ENCODE measurements at places on chromosomes 5 and 9.

DNA sequence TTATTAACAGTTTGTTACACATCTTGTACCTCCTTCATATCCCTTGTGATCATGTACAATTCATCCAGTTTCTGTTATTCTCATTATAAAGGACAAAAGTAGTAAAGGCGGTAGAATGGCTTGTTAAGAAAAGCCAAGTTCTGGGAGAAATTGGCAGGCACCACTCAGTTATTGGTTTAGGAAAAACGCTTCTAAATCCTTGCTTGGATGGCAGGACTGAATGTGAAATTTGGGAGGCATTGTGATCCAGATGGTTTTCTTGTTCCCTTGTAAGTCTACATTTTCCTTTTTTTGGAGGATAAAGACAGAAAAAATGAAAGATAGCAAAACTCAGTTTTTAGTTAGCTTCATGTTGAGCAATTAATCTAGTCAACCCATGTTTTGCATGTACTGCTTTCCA, 130.2 kb downstream of the MAT2B start:
- H3K27me3 ChIP-seq = no peaks in the 10 kb centered on the region
- H3K36me3 ChIP-seq = no peaks in the 10 kb centered on the region
- no peak overlapping the region for H3K27ac ChIP-seq
- DNase-seq = no peak
- H3K4me3 ChIP-seq = no peak overlapping the region
- H3K4me1 ChIP-seq = no peaks in the 10 kb centered on the region

DNA sequence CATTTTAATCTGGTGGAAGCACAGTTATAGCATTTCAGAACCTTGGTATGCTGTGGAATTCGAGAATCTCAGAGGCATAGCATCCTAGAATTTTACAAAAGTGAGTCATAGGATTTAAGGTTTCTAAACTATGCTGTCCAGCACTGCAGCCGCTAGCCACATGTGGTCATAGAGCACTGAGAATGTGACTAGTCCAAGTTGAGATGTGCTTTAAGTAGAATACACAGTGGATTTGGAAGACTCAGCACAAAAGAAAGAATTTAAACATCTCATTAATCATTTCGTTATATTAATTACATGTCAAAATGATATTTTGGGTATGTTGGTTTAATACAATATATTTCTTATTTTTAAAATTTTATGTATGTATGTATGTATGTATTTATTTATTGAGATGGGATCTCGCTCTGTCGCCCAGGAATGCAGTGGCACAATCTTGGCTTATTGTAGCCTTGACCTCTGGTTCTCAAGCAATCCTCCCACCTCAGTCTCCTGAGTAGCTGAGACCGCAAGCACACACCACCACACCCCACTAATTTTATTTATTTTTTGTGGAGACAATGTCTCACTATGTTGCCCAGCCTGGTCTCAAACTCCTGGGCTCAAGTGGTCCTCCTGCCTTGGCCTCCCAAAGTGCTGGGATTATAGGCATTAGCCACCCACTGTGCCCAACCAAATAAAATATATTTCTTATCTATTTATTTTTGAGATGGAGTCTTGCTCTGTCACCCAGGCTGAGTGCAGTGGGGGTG, 20.4 kb upstream of the RPS14 start:
- no peaks in the 10 kb centered on the region for H3K27me3 ChIP-seq
- H3K4me1 ChIP-seq = no peaks in the 10 kb centered on the region
- H3K4me3 ChIP-seq = no peak overlapping the region
- H3K36me3 ChIP-seq = no peaks in the 10 kb centered on the region

DNA sequence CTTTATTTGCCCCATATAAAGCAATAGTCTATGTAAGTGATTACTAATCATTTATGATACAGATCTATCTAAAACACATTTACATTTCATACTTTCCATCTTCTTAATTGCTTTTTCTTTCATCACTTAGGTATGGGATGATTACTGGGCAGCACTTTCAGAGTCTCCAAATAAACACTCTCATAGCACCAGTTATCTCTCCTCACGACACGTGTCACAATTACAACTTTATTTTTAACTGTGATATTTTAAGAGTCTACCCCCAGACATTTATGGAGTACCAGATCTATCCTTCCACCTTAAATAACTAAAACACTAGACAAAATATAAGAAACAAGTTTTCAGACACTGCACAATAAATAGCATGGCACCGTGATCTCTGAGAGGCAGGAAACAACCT, 32.9 kb downstream of the HOMER1 start:
- no peaks in the 10 kb centered on the region for H3K4me1 ChIP-seq
- no peaks in the 10 kb centered on the region for H3K36me3 ChIP-seq
- no peak overlapping the region for H3K27ac ChIP-seq
- DNase-seq = no peak

DNA sequence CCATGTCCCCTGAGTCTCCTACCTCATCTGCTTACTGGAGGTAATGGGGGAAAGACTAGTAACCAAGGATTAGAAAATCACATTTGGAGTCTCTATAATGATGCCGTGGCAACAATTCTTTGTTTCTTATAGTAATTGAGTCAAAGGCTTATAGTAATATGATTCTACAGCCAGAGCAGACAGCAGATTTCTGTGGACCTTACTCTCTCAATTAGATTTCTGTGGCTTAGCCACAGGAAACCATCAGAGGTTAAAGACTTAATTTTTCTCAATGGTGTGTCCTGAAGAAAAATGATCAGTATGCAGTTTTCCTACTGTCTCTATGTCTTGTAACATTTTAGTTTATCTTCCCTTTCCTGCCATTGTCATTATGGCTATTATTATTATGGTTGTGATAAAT, 59.3 kb upstream of the CD180 start:
- peaks cover 1% of the 10 kb centered on the region for H3K27me3 ChIP-seq
- H3K36me3 ChIP-seq = no peaks in the 10 kb centered on the region
- no peak overlapping the region for H3K27ac ChIP-seq
- peaks cover 6% of the 10 kb centered on the region for H3K4me1 ChIP-seq

GRCh38 chr5:137453483-137454080, 45.5 kb downstream of the SPOCK1 start:
- DNase-seq = peak; percentile 31
- H3K27ac ChIP-seq = no peak overlapping the region
- H3K4me1 ChIP-seq = no peaks in the 10 kb centered on the region
- peaks cover 4% of the 10 kb centered on the region for H3K27me3 ChIP-seq
- no peaks in the 10 kb centered on the region for H3K36me3 ChIP-seq
- H3K4me3 ChIP-seq = no peak overlapping the region

- H3K4me3 ChIP-seq = no peak overlapping the region
- no peaks in the 10 kb centered on the region for H3K36me3 ChIP-seq
- H3K27me3 ChIP-seq = no peaks in the 10 kb centered on the region
- no peak for DNase-seq
- no peak overlapping the region for H3K27ac ChIP-seq
- peaks cover 7% of the 10 kb centered on the region for H3K4me1 ChIP-seq
Measured at GRCh38 chr5:67050125-67050524, 146.5 kb downstream of the CD180 start.

DNA sequence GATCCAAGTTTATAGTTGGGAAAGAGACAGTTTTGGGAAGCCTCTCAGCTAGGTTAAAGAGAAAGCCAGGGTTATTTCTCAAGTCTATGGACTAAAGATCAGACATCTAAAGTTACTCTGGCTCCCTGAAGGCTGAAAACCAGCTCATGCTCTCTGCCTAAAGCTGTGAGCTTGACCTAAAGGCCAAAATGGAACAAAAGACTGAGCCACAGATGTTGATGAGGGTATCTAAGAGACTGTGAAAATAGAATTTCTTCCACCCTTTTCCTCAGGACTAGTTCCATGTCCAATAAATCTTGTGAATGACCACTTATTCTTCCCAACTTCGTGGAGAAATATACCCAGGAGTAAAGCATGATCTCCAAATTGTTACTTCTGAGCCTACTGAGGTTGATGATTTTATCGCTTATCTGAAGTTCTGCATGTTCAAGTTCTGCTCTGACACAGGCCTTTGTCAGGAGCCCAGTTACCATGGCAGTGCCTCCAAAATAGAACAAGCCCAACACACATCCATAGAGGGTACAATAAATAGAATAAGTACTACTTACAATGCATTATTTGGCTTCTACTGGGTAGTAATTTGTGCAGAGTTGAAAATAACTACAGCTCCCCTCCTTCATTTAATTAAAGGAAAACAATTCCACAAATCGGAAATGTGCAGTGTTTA, 373.6 kb downstream of the NTRK2 start:
- H3K27me3 ChIP-seq = no peaks in the 10 kb centered on the region
- no peaks in the 10 kb centered on the region for H3K36me3 ChIP-seq
- no peak for DNase-seq
- no peak overlapping the region for H3K27ac ChIP-seq
- H3K4me1 ChIP-seq = no peaks in the 10 kb centered on the region

DNA sequence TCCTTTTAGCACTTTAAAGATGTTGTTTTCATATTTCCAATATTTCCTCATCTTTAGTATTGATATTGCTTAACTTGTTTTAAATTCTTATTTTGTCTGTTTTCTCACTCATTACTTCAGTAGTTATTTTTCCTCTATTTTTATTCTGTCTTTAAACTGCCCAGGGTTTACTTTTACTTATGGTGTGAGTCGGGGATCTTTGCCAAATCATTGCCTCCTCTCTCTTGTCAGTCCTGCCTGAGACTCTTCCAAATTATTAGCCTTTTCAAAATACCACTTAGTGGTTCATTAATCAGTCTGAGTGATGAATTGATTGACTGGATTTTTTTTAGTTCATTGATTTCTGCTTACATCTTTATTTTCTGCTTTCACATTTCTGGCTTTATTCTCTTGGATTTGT, 72.9 kb downstream of the SH3GL2 start:
- no peak overlapping the region for H3K27ac ChIP-seq
- no peak overlapping the region for H3K4me3 ChIP-seq
- H3K4me1 ChIP-seq = no peaks in the 10 kb centered on the region
- no peaks in the 10 kb centered on the region for H3K27me3 ChIP-seq

DNA sequence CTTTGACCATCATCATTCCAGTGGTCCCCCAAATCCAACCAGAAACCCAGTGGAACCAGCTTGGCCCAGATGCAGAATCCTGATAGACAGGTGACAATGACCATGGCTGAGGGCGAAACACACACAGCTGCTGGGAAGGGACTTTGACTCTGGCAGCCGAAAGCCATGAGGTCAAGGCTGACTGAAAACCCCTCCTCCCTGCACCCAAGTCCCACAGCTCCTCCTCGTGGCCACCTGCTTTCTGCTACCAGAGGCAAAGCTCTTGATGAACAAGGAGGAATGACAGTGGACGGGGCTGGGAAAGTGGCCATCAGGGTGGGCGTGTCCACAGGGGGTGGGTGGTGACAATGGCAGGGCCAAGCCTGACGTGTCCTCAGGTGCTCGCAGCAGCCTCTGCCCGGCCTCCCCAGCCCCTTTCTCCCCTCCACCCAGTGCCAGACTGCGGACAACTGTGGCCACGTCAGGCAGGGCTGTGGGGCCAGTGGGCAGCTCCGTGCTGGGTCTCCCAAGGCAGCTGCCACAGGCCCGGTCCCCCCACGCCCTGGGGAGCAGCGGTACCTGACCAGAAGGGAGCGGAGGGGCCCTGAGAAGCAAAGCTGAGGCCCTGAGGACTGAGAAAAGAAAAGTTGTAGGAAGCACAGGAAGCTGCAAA, 30.8 kb upstream of the SARDH start:
- DNase-seq = no peak
- no peak overlapping the region for H3K4me3 ChIP-seq
- H3K36me3 ChIP-seq = peaks cover 8% of the 10 kb centered on the region
- no peaks in the 10 kb centered on the region for H3K27me3 ChIP-seq

GRCh38 chr5:73899916-73900315, 273.9 kb downstream of the ARHGEF28 start:
- H3K36me3 ChIP-seq = no peaks in the 10 kb centered on the region
- no peak overlapping the region for H3K4me3 ChIP-seq
- no peak for DNase-seq
- H3K27me3 ChIP-seq = peaks cover 6% of the 10 kb centered on the region

- H3K27me3 ChIP-seq = no peaks in the 10 kb centered on the region
- peak overlapping the region; percentile 75 for H3K27ac ChIP-seq
- H3K36me3 ChIP-seq = peaks cover 4% of the 10 kb centered on the region
- peak overlapping the region; percentile 25 for H3K4me3 ChIP-seq
- peak; percentile 49 for DNase-seq
Measured at GRCh38 chr5:107979900-107980299, 309.2 kb upstream of the EFNA5 start.

DNA sequence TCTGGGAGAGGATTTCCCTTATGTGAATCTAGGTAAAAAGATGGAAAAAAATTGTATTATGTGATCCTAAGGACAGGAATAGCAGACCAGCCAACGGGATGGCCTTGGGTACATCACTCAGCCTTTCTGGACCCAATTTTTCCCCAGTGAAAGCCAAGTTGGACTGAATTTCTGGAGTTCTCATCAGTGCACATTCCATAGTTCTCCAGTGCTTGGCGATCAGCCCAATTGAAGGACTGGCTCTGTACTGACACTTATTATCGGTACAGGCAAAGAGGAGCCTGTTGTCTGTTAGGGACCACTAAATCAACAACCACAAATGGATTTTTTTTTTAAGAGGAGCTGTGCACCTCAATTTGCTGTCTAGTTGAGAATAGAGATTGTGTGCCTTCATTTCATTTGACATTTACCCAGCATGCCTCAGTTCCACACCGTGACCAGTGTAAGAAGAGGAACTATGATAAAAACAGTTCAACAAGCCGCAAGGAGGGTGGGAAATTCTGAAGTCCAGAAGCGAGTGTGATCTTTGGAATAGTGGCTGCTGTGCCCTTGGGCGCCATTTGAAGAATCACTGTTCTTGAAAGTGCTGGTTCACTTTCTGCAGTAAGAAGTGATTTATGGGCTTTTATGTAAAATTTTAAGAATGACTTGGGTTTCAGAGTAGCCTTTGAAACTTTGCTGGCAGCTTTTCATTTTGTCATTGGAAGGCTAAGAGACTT, 8.0 kb downstream of the ARL10 start:
- H3K36me3 ChIP-seq = no peaks in the 10 kb centered on the region
- H3K4me3 ChIP-seq = no peak overlapping the region
- no peak overlapping the region for H3K27ac ChIP-seq
- no peaks in the 10 kb centered on the region for H3K27me3 ChIP-seq

DNA sequence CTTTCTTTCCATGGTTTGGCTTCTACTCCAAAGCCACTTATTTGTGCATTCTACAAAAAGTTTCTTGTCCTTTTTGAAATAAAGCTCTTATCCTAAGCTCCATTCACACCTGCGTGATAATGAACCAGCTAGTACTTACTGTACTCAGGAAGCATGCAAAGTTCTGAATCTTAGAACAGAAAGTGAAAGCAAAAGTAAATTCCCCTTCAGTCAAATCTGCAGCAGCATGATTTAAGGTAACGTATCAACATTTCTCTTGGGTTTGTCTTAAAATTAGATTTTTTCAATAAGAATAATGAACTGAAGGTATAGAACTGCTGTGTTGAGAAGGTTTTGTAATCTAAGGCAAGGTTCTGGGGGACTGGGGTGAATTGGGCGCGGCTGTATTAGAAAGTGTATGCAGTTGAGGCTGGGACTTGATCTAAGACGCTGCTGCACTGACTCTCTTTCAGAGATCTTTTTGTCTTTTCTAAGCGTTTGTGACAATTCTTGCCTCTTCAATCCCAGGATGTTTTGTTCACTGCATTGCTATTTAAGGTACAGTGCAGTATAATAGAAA, at the start of gene ERAP2:
TSS of gene ERAP2 (plus strand) at position 209 of the 559 bp plus-strand sequence. CDS start 3,186 bp downstream, outside the sequence.
- peaks cover 64% of the 10 kb centered on the region for H3K4me1 ChIP-seq
- no peaks in the 10 kb centered on the region for H3K27me3 ChIP-seq
- peak within 1 kb of the TSS; percentile 94 for H3K27ac ChIP-seq
- peak within 1 kb of the TSS; percentile 98 for H3K4me3 ChIP-seq

GRCh38 chr9:26814799-26815198, 77.8 kb downstream of the CAAP1 start:
- no peak overlapping the region for H3K27ac ChIP-seq
- no peak for DNase-seq
- no peaks in the 10 kb centered on the region for H3K36me3 ChIP-seq
- no peak overlapping the region for H3K4me3 ChIP-seq
- no peaks in the 10 kb centered on the region for H3K4me1 ChIP-seq

- DNase-seq = no peak
- H3K27ac ChIP-seq = peak overlapping the region; percentile 46
- peaks cover 58% of the 10 kb centered on the region for H3K4me1 ChIP-seq
- H3K36me3 ChIP-seq = peaks cover 82% of the 10 kb centered on the region
- no peak overlapping the region for H3K4me3 ChIP-seq
Measured at GRCh38 chr5:80238778-80239679, 16.8 kb downstream of the SERINC5 start.

Measured in activated CD8-positive, alpha-beta T cell treated with anti-CD3 and anti-CD28 coated beads, Interleukin-2, amount 10 ng/mL, durations not matched to agents 7 days and 5 days (primary cell).